ENCODE measurements at places on chromosomes 12 and 14.
A peak's percentile ranks its signal among the peaks of the same experiment; 100 is the strongest.

DNA sequence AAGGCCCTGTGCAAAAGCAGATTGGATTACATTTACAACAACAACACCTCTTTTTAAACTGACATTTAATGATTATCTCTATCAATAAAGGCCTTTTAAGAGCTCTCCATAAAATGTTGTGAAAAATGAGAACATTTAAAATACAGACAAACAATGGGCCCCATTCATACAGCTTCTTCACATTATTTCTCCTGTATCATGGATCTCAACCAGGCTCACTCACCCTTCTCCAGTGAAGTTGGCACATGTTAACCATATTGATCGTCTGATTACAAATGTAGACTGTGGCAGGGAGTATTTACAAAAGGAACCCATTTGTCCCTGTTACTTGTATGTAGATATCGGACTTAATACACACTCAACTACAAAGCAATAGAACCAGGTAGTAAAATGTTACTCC, 220.2 kb upstream of the BTG1 start:
- DNase-seq = no peak

GRCh38 chr12:2108166-2108565, 55.4 kb downstream of the CACNA1C start:
- no peak for DNase-seq

DNA sequence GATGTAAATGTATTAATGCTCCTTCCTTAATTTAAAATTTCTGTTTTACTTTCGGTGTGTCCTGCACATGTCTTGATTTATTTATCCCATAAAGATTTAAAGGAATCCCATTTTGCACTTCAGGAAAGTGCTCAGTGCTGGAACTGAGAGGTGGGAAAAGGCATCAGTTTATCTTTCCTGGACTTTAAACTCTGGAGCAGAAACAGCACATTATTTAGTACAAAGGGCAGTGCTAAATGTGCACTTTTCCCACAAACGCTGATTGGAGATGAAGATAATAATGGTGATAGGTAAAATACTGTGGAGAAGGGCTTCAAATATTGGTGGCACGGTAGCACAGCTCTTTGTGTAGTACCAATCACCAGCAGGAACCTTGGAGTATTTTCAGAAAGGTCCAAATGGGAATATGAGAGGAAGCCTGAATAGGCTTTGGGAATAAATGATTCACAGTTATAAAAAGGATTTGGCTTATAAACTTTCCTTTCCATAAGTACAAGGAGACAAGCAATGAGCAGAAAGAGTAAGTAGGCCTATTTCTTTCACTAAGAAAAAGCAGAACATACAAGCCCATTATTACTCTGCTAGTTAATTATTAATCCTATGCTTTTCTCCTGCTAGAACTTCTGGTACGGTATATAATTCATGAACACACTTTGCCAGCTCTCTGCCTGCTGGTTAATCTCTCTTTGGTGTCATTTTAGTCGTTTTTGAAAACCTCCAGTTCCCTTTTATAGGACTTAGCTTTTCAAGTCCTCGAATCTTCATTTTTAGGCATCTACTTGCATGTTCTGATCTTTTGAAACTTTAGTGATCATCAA, 58.3 kb downstream of the SLC15A5 start:
- no peak for DNase-seq

- DNase-seq = no peak
Observed at GRCh38 chr12:101439236-101439635, 31.7 kb upstream of the ARL1 start.

DNA sequence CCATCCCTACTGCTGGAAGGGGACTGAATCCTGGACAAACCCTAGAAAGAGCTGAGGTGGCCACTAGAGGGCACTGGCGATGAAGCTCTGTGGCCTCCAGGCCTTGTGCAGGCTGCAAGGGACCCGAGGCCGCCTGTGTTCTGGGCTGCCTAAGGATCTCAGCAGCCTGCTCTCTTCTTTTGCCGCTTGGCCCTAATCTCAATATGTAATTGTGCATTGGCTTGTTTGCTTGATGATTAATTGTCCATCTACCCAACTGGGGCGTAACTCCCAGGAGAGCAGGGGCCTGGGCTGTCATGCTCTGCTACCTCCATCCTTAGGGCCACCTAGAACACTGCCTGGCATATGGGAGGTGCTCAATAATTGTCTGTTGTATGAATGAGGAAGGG, 73.8 kb downstream of the SYNE3 start:
- DNase-seq = peak; percentile 75

Measured in activated CD4-positive, alpha-beta T cell treated with anti-CD3 and anti-CD28 coated beads for 4 hours (primary cell).